Activated T-cell treated with anti-CD3 and anti-CD28 coated beads for 4 hours (primary cell): ENCODE measurements at places on chromosomes 4 and X.

DNA sequence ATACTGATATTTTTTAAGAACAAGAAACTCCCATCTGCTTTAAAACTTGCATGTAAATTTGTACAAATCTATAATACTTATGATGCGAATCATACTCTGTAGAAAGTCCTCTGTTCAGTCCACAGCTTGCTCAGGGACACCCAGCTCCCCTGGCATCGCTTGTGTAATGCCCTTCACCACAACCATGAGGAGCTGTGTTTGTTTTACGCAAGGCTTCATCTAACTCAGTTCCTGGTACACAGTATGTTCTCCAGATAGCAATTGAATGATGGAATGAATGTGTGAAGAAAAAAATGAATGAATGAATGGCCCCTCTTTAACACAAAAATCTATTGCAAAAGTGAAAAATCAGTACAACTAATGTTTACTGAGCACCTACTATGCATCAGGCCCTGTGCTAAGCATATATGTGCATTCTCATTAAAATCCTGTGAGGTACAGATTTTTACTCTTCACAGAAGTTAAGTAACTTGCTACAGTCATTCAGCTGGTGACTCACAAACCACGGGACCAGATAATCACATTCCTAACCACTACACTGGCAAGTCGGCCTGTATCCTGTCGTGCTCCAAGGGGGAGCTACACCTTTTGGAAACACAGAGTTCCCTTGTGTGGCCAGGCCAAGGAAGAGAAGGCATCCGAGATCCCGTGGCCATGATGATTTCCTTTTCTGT is 58.7 kb upstream of the KDR start:
- no peak for DNase-seq

DNA sequence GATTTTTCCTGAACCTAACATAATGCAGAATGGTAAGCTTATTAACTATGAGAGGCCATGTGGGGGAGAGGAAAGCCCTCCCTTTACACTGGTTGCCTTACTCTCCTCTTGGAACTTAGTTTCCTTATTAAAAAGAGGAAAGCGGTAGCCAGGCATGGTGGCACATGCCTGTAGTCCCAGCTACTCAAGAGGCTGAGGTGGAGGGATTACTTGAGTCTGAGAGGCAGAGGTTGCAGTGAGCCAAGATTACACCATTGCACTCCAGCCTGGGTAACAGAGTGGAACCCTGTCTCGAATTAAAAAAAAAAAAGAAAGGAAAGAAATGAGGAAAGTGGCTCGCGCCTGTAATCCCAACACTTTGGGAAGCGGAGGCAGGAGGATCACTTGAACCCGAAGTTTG is 2.0 kb downstream of the FAM47E start:
- no peak for DNase-seq

- no peak for DNase-seq
Observed at GRCh38 chr4:37735578-37735977, 49.4 kb upstream of the RELL1 start.

- no peak for DNase-seq
Observed at GRCh38 chr4:53713767-53714166, 122.5 kb upstream of the LNX1 start.

- no peak for DNase-seq
Observed at GRCh38 chr4:91448668-91449330, 855.0 kb upstream of the GRID2 start.

DNA sequence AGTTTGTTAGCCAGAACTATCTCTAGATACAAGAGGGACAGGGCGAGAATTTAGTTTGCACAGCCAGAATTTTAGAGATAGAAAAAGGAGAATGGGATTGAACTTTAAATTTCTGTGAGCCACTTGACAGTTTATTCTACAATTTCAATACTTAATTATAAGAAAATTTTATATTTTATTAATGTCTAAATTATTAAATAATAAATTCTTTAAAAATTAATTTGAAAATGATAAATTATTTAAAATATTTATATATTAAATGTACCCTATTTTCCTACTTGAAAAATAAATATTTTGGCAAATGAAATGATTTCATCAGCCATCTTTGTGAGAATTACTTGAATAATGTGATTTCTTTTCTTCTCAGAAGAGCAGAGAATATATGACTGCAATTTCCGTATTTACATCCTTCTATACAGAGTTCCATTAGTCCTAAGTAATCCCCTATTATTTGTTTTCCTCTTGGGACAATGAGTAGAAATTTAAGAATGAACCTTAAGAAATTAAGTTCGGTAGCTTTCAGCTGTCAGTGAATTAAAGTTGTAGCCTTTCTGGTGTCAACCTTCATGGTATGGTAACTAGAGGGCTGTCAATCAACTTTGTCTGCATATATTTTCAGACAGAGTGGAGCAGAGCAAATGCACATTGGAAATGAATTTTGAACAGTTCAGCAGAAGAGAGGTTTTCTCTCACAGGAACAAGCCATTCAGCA is 763.9 kb downstream of the PCDH18 start:
- DNase-seq = no peak

DNA sequence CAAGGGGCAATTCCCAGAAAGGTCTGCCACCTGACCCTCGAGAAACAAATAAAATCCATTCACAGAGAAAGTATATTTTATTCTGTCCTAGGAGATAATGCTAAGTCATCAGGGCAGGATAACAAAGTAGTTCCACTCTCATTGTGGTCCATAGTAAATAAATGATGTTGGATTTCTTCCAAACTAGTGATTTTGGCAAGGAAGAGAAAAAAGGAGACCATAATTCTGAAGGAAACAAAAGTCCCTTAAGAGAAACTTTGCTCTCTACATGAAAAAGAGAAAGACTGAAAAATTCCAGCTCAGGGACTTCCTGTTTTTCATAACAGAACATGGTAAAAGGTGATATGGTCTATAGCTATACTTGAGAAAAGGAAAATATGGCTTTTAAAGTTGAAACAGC is 71.5 kb upstream of the DDX60 start:
- no peak for DNase-seq
